ENCODE measurements at places on chromosomes 5 and 9. TPM values are rescaled to one million over a fixed set of nuclear protein-coding genes. Genes with fewer than 3 reads are reported as not detected.

DNA sequence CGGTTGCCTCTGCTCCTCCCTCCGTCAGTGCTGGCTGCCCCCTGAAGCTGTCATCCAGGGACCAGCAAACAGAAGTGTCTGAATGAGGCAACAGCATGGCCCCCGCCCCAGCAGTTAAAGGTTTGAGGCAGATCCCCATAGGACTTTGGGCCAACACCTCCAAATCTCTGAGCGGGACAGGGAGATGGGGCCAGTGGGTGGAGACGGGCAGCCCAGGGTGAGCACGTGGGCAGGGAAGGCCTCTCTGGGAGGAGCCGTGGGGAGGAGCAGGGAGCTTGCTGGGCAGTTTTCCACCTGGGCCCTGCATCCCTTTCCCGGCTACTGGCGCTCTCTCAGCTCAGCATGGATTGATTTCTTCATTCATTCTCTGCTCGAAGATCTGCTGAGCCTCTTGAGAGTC, 39.1 kb upstream of the NOTCH1 start:
- no peak for DNase-seq

ORM2 gene
- total RNA-seq = not detected

RNF183 gene
- 0.37 TPM for total RNA-seq

GRCh38 chr9:110599468-110599867, 19.9 kb upstream of the SVEP1 start:
- DNase-seq = no peak

- DNase-seq = no peak
These were observed 15.5 kb downstream of the FGD3 start for GRCh38 chr9:92962846-92963245.

CYSRT1 gene
- total RNA-seq = 0.42 TPM

DNA sequence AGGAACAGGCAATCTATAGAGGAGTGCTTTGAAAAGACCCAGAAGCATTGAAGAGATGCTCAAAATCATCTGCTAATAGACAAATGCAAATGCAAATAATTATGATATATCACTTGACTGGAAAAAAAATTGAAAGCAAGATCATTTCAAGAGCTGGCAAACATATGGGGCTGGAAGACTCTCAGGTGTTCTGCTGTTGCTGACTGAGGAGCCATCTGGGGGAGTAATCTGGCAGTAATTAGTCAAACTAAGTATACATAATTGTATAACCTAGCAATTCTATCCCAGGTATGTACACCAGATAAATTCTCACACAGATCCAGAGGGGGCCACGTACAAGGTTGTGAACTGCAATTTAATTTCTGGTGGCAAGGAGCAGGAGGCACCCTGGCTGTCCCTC, 4.6 kb upstream of the HMHB1 start:
- no peak for DNase-seq

GRCh38 chr5:25358919-25359318, 714.1 kb upstream of the CDH10 start:
- no peak for DNase-seq

LHX3 gene
- not detected for total RNA-seq

- peak; percentile 88 for DNase-seq
These were observed 29.8 kb upstream of the FABP6 start for GRCh38 chr5:160199410-160199911.

GRCh38 chr5:66442951-66443445, 153.2 kb upstream of the MAST4 start:
- DNase-seq = no peak

TSSK1B gene
- not detected for total RNA-seq

COL23A1 gene
- total RNA-seq = not detected

FCHSD1 gene
- total RNA-seq = 28.2 TPM

DNA sequence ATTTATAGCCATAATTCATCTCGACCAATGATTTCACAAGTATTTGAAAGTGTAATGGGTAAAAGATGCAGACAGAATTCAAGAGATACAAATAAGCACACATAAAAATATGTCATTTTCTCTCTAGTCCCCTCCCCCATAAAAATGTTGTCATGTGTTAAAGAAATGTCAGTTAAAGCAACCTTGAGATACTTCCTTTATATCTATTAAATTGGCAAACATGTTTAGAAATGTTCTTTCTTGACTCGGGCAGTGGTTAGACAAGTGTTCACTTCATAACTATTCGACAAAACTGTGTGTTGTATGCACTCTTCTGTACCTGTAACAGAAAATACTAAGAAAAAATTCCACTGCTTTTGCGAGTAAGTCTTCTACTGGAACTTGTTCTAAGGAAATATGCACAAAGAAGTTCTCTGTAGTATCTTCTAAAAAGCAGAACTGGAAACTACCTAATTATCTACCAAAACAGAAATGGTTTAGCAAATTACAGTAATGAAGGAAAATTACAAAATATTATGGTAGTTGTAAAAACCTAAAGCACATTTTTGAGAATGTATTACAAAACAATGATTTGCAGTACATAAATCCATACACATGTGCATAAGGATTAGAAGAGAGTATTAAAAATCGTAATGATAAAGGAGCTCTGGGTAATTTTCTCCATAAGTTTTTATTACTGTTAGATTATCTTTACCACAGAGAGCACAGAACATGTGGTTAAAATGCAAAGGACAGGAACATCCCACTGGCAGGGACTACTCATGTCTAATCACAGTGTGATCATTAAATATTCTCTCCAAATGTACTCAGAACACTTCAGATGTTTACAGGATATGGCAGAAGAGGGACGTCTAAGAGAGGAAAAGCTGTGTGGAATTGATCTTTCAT, 35.9 kb downstream of the FBXW2 start:
- DNase-seq = no peak

DNA sequence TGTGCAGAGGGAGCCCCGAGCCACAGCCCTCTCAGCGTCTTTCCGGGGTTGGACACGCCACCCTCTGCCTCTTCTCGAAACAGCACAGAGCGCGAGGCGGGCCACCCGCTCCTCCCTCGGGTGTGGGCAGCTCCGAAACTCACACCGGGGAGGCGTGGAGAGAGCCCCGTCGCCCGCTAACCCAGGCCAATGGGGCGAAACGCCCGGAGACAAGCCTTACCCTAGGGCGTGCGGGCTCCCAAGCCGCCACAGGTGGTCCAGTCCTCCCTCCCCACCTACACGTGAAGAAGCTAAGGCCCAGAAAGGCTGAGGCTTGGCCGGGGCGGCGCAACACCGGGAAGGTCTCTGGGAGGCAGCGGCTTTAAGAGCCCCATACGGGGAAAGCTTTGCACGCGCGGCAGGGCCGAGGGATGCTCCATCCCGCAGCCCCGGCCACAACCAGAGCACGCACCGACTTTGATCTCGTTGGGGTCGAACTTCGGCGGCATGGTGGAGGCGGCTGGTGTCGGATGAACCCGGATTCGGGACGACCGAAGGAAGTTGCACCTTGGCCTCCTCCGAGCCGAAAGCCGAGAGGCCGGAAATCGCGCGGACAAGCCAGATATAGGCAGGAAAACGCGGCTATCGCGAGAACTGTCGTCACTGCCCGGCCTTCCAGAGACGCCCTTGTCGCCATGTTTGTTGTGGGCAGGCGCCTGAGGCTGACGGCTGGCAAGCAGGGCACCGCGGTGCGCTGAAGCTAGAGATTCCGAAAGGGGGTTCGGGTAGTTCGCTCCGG, at the start of the genes LRSAM1 and RPL12:
Gene LRSAM1 (plus strand): TSS at position 681 of the 778 bp plus-strand sequence. CDS start 3,018 bp downstream, outside the sequence.
Gene RPL12 (minus strand): TSS at position 577 of the 778 bp plus-strand sequence. CDS start 89 bp downstream, at position 488.
- DNase-seq = peak; percentile 99

GRCh38 chr5:179862891-179863290, 4.3 kb upstream of the MRNIP start:
- DNase-seq = no peak

GRCh38 chr5:643351-643801, 31.2 kb downstream of the CEP72 start:
- no peak for DNase-seq

GNG10 gene
- total RNA-seq = 15.4 TPM

TEX48 gene
- 0.69 TPM for total RNA-seq

- peak; percentile 57 for DNase-seq
These were observed 162.0 kb downstream of the C9orf50 start for GRCh38 chr9:129458663-129459546.

DNA sequence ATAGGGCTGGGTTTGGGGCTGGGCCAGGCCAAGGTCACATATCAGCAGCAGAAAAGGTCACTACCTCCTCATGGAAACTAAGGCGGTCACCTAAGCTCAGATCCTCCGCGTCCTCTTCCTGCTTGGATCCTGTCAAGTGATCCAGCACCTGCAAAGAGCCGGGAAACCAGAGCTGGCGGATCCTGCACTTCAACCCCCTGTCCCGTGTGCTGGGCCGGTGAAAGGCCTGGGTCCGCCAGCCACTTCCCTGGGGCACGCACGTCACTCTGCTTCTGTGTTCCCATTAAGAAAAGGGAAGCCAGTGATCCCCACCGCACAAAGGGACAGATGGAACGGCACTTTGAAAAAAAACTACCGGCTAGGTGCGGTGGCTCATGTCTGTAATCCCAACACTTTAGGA, 61.3 kb upstream of the STXBP1 start:
- DNase-seq = no peak

- no peak for DNase-seq
These were observed 121.7 kb upstream of the RGMB start for GRCh38 chr5:98651715-98652114.

DNA sequence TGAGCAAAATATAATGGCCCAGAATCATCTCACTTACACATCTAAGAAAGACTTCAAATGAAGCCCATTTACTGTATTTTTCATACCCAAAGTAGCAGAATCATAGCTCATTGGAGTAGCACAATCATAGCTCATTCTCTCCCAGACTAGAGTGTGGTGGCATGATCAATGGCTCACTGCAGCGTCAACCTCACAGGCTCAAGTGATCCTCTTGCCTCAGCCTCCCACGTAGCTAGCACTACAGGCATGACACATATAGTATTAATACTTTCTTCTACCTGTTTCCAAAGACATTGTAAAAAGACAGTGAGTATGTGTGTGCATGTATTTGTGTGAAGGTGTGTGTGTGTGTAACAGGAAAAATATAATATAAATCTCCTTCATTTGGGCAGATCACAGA, 1247.9 kb upstream of the ACO1 start:
- no peak for DNase-seq

GRCh38 chr9:93167185-93167584, 16.8 kb upstream of the WNK2 start:
- no peak for DNase-seq
